ENCODE measurements at places on chromosomes 3 and 15. TPM values are rescaled to one million over a fixed set of nuclear protein-coding genes. Genes with fewer than 3 reads are reported as not detected.
A peak's percentile ranks its signal among the peaks of the same experiment; 100 is the strongest.

GRCh38 chr3:195768831-195769303 lies 42.9 kb downstream of the MUC4 start:
- DNase-seq, result peak; percentile 5

Gene ROBO2
- not detected for total RNA-seq

Gene MAP1A
- 61.2 TPM for total RNA-seq

Gene SPINK8
- total RNA-seq, result not detected

DNA sequence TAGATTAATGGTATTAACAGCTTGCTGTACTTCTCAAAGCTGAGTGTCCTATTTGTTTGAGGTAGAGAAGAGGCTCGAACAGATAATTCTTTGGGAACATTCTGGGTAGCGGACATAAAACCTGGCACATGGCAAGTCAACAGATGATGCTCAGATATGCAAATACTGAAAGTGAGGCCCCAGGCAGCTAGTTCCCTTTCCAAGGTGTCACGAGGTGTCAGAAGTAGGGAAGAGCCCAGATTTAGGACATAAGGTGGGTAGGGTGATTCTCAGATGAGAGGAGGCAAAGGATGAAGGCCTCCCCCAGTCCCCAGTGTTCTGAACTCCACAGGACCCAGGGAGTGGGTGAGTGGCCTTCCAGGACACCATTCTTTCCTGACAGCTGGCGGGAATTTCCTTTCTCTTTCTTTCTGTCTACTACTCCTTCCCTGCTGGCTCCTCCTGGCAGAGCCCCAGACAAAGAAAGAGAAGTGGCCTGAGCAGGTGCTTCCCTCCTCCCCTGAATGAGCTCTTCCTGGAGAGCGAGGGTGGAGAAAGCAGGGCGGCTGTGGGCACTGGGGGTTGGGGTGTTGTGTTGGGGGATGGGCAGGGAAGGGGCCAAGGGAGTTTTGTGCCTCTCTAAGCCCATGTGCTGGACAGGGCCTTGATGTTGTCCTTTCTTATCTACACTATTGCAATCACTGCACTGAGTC lies 87.5 kb downstream of the CORO2B start:
- no peak for DNase-seq

DNA sequence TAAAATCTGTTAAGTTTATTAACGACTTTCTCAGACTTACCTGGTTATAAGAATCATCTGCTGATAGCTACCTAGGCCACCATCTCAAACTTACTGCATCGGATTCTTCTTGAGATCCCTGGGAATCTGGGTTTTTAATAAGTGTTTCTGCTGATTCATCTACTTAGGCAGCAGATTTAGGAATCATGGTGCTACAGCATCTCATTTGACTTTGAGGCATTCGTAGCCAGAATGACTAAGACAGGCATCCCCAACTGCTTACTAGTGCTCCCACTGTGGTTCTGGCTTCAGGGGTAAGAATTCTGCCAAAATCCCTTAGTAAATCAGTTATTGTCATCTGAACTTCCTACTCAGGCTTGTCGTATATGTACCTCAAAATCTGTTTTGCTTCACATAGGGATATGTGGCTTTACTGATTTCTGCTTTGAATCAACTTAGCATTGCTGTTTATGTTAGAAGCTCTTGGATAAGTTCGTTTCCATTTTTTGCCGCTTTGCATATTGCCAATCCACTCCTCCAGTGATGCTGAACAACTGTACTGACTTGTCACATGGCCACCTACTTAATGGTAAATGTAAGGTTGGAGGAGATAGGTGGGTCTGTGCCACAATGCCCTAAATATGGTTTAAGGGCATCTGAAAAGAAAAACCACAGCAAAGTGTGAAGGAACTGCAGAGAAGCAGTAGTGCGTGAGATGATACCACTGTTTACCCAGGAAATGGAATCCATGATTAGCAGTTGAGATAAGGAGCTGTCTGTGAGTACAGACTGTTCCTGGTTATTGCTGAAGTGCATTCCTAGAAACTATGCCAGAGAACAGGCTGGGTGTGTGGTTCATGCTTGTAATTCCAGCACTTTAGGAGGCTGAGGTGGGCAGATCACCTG lies 60.3 kb downstream of the MAP6D1 start:
- peak; percentile 40 for DNase-seq

GRCh38 chr3:71657831-71658530 lies 67.2 kb downstream of the EIF4E3 start:
- DNase-seq, result peak; percentile 32

- DNase-seq, result peak; percentile 91
Observed at GRCh38 chr3:65871305-65872141, 167.2 kb downstream of the MAGI1 start.

Gene ZNF774
- total RNA-seq, result 0.75 TPM

DNA sequence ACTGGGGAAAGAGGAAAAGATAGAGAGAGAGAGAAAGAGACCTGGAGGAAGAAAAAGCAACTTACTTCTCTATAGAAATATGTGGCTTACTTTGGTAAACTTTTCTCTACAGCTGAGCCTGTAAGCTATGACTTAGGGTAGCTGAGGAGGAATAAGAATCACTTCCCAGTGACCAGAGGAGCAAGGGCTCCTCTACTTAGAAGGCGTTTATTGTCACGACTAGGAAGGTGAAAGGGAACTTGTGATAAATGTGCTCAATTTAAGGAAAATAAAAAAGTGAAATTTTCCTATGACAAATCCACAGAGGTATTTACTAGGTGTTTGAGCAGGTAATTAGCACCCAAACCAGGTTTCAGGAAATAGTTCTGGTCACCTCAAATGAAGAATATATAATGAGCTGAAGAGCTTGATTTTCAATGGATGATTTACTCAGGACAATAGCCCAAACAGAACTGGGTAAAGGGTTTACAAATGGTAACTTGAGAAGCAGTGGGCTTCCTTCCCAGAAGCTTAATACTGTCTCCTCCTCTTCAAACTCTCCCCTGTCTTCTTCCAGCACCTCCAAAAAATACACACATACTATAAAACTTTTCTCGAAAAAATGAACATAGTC lies 46.1 kb downstream of the SOX2 start:
- DNase-seq, result no peak

Gene SLC9A9
- 8.4 TPM for total RNA-seq

DNA sequence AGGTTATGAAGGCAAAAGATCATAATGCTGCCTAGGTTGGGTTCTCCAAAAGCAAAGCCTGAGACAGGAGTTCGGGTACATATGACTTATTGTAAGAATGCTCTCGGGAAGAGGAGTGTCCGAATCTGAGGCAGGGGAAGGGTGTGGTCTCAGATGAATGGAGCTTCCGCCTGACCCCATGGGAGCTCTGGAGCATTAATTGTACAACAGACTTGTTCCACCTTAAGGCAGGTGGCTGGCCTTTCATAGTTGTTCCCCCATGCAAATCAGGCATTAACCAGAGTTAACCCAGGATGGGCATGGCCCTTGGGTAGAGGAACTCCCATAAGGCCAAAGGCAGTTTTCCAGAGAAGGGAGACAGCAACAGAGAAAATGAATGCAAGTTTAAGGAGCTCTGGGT lies 170.6 kb downstream of the MYRIP start:
- DNase-seq, result no peak

Gene GANC
- total RNA-seq, result 17.7 TPM

- peak; percentile 80 for DNase-seq
Observed at GRCh38 chr3:141370065-141370533, 1.8 kb downstream of the ZBTB38 start.

Gene CHRM5
- total RNA-seq, result 0.06 TPM

Gene CCDC13
- 0.77 TPM for total RNA-seq

GRCh38 chr3:100354850-100355249 lies 20.3 kb downstream of the NIT2 start:
- DNase-seq, result no peak

Gene SEMA7A
- 158 TPM for total RNA-seq

Data from LHCN-M2 (cell line).